ENCODE measurements at places on chromosomes 3 and 15.

- no peak for DNase-seq
Observed at GRCh38 chr3:124653797-124654469, 76.3 kb upstream of the UMPS start.

DNA sequence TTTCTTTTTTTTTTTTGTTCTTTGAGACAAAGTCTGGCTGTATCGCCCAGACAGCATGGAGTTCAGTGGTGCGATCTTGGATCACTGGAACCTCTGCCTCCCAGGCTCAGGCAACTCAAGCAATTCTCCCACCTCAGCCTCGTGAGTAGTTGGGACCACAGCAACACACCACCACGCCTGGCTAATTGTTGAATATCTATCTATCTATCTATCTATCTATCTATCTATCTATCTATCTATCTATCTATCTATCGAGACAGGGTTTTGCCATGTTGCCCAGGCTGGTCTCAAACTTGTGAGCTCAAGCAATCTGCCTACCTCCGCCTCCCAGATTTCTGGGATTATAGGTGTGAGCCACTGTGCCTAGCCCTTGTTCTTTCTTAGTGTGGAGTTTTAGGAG, 143.3 kb upstream of the DPH6 start:
- DNase-seq: no peak

- DNase-seq: no peak
Observed at GRCh38 chr3:41116851-41117250, 82.5 kb upstream of the CTNNB1 start.

- no peak for DNase-seq
Observed at GRCh38 chr15:63276342-63277037, 915 bp upstream of the APH1B start.

DNA sequence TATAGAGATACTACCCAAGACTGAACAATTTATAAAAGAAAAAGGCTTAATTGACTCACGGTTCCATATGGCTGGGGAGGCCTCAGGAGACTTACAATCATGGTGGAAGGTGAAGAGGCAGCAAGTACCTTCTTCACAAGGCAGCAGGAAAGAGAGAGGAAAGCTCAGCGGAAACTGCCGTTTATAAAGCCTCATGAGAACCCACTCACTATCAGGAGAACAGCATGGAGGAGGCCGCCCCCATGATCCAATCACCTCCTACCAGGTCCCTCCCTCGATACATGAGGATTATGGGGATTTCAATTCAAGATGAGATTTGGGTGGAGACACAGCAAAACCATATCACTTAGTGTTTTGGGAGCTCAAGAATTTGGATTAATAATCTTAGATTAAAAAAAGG, 240.2 kb downstream of the UACA start:
- DNase-seq: no peak

DNA sequence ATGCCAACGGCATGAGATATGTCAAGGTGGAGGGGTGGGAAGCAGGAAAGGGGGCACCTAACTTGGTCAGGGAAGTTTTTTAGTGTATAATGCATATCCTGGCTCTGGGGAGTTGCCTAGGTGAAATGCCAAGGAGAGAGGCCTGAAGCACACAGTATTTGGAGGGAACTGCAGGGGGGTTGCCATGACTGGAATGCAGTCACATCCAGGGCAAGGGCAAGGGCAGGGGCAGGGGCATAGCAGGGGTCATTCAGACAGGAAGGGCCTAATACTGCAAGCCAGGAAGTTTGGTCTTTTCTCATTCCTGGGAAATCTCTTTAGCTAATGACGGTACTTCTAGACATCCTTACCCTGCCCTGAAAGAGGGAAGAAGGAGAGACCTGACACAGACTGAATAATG, 60.5 kb downstream of the MYRIP start:
- DNase-seq: no peak

DNA sequence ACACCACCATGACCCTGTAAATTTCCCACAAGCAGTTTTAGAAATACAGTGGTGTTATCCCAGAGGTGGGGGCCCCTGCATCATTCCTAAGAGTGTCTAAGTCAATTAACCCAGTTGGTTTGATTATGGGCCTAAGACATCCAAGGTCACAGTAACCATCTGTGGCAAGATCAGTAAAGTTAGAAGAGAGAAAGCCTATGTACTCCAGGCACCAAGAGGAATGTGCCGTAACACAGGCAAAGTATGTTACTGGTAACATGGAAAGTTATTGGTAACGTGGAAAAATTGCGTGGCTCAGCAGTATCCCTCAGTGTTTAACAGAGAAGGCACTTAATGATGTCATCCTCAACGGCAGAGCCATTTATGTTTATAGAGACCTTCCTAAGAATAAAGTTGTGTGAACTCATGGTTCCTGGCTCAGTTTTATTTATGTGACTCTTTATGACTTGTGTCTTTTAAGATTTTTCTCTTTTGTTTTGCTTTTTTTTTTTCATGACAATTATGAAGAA, 144.1 kb upstream of the RASGRP1 start:
- no peak for DNase-seq

DNA sequence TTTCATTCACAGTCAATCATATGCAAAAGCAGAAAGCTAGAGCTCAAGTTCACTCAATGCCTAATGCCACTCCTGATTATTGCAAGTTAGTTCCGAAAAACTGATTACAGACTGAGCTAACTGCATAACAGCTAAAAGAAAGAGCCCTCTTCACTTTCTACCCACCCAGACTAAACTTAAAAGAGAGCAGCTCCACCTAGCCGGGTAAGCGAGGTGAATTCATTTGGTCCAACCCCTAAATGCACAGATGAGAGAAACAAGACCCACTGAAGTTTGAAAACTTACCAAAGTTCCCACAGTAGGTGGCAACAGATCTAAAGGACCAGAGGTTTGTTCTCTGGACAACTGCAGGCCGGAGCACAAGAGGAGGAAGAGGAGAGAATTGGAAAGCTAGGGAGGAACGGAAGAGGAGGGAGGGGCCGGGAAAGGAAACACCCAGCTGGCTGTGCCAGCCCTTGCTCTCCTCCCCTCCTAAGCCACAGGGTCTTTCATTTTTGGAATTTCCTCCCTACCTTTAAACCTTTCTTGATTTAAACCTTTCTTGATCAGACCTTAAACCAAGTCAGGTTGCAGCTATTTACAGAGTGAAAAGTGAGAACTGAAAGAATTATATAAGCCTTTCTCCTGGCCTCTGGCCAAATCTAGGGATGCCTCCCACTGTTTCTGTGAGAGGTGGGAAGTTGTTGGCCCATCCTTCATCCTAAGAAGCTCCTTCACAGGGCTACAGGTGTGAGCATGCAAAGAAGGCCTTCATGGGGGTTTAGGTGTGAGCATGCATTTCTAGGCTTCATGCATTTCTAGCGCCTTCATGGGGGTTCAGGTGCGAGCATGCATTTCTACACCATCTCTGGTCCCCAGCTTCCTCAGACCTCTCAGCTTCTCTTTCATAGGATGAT, 114.7 kb upstream of the LMOD3 start:
- DNase-seq: no peak

- no peak for DNase-seq
Observed at GRCh38 chr3:150344079-150344759, 63.9 kb upstream of the TSC22D2 start.

- no peak for DNase-seq
Observed at GRCh38 chr3:32816439-32817256, 1.1 kb upstream of the TRIM71 start.

DNA sequence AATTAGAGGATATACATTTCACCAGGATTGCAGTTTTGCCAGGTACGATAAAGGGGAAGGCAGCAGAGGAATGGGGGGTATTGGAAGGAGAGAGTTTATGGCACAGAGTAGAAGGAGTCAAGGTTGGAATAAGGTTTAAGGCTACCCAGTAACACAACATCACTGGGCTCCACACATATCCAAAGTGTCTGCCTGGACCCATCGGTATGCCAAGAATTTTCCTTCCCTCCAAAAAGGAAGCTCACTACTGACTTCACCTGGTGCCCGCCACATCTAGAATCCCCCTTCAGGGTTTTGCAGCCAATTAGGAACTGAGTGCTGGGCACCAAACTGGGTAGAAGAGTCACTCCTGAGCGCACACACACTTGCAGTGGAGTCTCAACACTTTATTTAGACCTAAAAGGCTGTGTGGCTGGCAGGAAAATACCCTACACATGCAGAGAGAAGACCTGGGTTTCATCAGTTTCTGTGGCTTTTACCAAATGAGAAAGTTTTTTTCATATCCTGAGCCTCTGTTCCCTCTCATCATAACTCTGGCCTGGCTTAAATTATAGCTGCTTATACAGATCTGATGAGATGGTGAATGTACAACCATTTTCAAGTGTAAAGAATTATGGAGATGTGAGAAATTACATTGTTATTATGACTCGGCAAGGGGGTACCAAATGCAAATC, 190.8 kb upstream of the LPP start:
- DNase-seq: no peak

DNA sequence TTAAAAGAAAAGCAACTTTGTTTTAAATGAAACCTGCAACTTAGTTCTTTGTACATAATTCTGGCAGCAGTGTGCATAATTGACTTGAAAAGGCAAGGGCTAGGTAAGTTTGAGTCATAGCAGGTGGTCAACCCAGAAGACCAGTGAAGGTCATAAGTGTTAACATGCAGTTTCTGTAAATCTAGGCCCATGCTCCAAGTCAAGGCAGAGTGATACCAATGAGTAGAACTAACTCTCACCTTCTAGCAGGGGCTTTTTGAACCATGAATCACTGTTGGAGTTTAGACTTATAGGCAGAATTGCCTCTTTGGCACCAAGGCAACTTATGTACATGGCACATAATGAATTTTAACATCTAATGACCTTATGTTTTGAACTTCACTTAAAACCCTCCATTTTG, 29.5 kb upstream of the IL20RB start:
- no peak for DNase-seq

DNA sequence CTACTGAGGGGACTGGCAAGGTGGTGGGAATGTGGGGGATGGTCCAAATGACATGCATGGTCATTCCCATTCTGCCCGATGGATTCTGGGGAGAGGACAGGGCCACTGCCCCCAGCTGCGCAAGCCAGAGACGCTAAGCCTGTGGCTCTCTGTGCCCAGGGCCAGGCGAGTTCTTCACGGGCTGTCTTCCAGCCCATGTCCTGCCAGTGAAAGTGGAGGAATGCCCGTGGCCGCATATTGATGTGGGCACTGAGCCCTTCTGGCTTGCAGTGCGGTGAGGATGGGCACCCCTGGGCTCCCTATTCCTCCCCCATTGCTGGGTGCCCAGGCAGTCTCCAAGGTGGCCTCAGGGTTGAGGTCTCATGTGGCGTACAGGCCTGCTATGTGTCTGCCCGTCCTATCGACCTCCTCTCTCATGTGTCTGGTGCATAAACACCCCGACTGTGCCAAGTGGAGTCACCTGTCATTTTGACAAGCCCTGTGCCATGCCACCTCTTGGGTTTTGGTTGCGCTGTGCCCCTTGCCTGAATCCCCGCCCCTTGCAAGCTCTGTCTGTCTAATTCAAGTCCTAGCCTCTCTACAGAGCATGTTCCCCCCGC, 116.8 kb downstream of the TMEM266 start:
- no peak for DNase-seq

- DNase-seq: no peak
Observed at GRCh38 chr3:42728668-42729364, 26.2 kb upstream of the HHATL start.

- DNase-seq: no peak
Observed at GRCh38 chr3:14451844-14452739, 49.7 kb downstream of the SLC6A6 start.

DNA sequence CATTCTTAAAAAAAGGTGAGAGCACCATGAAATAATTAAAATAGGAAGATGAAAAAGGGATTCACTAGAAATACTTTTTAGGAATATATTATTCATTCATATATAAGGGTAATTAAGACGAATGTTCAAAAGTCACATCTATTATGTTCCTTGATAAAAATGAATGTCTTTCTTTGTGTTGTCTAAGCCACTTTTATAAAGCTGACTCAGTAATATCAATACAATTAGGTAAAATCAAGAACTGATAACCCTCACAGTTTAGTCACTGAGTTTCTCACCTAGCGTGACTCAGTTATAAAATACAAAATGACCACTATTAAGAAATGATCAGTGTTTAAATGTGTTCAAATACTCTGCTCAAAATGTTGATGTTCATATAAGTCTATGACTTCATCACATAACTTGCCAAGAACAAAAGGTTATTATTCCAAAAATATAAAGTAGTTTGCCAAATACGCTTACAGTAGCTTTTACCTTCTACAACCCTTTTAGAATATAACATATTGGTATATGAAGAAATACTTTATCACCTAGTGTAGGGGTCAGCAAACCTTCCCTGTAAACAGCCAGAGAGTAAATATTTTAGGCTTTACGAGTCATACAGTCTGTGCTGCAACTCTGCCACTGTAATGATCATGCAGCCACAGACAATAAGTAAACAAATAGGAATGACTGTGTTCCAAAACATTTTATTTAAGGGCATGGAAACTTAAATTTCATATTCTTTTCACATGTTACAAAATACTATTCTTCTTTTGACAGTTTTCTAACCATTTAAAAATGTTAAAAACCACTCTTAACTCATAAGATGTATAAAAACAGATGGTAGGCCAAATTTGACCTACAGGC, 369.8 kb downstream of the TBC1D5 start:
- DNase-seq: no peak

- peak; percentile 33 for DNase-seq
Observed at GRCh38 chr3:14598143-14598569, 53.4 kb upstream of the CCDC174 start.

DNA sequence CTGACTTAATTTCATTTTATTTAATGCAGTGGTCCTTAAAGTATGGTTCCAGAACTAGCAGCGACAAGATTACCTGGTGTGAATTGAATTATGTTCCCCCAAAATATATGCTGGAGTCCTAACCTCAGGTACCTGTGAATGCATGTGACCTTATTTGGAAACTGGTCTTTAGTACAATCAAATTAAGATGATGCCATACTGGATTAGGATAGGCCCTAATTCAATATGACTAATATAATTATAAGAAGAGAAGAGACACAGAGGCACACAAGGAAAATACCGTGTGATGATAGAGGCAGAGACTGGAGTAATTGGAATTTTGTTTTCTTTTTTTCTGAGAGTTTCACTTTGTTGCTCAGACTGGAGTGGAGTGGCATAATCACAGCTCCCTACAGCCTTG, 12.6 kb upstream of the SPATA16 start:
- DNase-seq: no peak
